ENCODE measurements at places on chromosomes 2 and 18.

GRCh38 chr2:219002395-219003266 lies 9.4 kb upstream of the CRYBA2 start:
- no peak for DNase-seq

GRCh38 chr18:39839782-39840181 lies 2115.3 kb upstream of the PIK3C3 start:
- no peak for DNase-seq

DNA sequence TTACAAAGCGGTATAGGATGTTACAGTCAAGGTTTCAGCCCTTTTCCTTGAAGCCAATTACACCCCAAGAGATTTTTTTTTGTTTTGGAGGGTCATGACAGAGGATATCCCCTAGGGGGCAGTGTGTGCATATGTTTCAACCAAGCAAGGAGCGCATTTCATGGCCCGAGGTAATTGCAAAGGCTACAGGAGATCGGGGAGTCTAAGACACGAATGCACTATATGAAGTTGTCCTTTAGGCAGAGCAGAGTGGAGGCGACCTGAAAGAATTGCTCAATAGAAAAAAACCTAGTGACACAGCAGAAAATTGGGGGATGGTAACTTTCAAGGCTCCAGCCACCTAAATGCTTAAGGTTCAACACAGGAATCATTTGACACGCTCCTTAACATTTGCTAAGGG lies 219.8 kb upstream of the PARD3B start:
- peak; percentile 54 for DNase-seq

- no peak for DNase-seq
These were observed 184.5 kb upstream of the CWC22 start for GRCh38 chr2:180191432-180192124.

DNA sequence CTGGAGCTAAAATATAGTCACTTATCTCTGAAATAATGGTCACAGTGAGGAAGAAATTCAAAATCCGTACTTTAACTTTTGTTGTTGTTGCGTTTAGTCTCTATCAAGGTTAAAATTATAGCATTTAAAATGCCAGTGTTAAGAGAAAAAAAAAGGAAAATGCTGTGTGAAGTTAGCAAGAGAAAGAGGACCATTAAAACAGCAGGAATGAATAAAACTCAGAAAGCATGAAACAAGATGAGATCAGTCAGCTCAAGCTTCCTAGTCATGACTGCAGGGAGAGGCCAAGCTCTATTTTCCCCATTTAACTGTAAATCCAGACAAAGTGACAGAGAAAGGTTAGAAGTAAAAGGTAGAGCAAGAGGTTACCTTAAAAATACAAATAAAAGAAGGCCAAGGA lies 281.7 kb upstream of the ATP5MC3 start:
- DNase-seq = no peak

- no peak for DNase-seq
These were observed 927.7 kb upstream of the CDH2 start for GRCh38 chr18:29104671-29105070.

DNA sequence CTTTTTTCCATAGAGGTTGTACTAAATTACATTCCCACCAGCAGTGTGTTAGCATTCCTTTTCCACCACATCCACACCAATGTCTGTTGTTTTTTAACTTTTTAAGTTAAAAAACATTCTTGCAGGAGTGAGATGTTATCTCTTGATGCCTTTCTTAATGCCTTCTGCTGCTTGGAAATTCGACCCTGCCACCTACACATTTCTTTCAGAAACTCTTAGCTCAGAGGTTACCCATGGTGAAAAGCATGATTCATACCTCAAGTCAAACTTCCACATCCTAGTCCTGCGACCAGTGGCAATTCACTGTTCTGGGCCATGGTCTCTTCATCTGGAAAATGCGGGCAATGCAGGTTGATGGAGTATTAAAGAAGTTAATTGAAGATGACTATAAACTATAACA lies 12.7 kb upstream of the HNMT start:
- no peak for DNase-seq

DNA sequence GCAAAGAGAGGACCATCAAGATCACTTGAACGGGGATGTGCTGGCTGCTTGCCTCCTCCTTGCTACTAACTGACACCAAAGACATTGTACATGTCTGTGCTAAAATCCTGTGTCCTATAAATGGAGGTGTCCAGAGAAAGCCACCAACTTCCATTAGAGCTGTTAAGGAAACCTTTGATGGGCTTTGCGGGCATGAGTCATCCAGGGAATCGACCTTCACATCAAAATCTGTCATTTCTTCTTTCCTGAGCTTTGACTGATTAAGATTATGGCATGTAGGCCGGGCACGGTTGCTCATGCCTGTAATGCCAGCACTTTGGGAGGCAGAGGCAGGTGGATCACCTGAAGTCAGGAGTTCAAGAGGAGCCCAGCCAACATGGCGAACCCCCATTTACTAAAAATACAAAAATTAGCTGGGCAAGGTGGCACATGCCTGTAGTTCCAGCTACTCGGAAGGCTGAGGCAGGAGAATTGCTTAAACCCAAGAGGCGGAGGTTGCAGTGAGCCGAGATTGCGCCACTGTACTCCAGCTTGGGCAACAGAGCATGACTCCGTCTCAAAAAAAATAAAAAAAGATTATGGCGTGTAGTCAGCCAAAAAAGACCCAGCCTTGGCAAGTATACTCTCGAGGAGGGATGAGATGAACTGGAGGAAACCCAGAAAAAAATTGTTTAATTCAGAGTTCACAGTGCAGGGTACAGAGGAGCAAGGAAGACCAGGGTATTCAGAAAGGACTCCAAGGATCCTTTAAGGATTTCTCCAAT lies 115.8 kb downstream of the CABLES1 start:
- DNase-seq = no peak

DNA sequence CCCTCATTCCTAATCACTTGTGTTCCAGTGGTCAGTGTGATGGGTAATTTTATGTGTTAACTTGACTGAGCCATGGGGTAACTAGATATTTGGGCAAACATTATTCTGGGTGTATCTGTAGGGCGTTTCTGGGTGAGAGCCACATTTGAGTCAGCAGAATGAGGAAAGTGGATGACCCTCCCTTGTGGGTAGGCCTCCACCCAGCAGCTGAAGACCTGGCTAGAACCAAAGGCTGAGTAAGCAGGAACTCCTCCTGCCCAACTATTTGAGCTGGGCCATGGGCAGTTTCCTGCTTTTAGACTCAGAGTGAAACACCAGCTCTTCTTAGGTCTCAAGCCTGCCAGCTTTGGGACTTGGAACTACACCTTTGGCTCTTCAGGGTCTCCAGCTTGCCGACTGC lies 141.8 kb downstream of the ACKR3 start:
- DNase-seq = no peak

DNA sequence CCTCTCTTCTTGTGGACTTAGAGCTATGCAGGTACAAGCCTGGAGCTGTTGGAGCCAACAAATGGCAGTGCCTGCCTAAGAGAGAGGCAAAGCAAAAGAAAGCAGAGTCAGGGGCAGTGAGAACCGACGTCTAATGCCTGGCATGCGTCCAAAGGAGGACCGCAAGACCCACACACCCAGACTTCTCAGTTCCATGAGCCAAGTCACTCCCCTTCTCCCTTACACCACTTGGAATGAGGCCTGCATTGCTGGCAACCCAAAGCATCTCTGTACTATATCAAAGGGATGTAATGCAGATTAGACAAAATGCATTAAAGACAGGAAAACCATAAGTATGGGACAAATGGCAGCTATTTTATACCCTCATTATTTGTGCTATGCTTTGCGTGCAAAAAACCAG lies 49.9 kb upstream of the RNU4ATAC start:
- no peak for DNase-seq

- DNase-seq = no peak
These were observed 735.4 kb upstream of the FANCL start for GRCh38 chr2:58976375-58977071.

DNA sequence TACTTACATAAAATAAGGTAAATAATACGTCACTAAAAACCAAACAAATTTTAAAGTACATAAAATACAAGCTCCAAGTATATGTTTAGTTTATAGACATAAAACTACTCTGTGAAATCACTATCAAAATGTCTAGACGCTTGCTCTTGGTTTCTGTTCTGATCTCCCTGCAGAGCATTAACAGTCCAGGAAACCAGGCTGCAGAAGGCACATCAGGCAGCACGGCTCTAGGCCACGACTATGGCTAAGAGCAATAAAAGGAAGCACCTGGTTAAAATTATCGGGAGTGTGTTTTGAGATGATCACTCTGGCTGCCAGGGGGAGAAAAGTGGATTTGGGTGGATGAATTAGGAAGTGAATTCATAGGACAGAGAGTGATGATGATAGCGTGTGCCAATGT lies 196.0 kb upstream of the SPHKAP start:
- no peak for DNase-seq

GRCh38 chr2:241157841-241158545 lies 7.7 kb downstream of the PPP1R7 start:
- DNase-seq = no peak

- DNase-seq = no peak
These were observed 15.5 kb upstream of the SRBD1 start for GRCh38 chr2:45626387-45627221.

DNA sequence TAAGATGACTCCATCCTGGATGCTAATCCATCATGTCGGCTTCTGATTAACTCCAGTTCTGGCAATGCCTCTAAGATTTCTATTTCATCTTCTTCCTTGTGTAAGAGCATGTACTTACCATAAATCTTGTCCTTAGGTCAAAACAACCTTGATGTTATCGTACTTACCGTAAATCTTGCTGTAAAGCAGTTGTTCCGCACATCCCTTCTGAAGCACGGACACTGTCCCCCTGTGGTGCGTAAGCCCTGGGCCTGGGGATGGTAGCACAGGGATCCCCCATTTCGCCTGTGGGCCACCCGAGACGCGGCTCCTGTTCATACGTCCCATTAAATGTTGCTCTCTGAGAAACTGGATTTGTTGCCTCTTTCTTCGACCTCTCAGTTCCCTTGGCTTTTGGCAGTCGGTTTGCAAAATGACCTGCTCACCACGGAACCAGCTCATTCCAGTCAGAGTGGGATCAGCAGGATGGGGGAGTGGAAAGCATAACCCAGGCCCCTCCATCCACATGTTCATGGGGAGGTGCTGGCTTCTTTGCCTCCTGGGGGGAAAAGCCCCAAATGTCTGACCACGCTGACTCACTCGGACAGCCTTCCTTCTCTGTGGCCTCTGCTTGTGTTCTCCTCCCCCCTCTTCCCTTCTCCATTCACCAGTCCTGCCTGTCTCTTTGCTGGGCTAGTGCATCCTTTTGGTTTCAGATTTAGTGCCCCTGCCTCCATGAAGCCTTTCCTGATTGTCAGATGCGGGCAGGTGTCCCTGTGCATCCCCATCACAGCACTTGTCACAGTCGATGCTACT lies 49.9 kb downstream of the RAB31 start:
- DNase-seq = no peak

DNA sequence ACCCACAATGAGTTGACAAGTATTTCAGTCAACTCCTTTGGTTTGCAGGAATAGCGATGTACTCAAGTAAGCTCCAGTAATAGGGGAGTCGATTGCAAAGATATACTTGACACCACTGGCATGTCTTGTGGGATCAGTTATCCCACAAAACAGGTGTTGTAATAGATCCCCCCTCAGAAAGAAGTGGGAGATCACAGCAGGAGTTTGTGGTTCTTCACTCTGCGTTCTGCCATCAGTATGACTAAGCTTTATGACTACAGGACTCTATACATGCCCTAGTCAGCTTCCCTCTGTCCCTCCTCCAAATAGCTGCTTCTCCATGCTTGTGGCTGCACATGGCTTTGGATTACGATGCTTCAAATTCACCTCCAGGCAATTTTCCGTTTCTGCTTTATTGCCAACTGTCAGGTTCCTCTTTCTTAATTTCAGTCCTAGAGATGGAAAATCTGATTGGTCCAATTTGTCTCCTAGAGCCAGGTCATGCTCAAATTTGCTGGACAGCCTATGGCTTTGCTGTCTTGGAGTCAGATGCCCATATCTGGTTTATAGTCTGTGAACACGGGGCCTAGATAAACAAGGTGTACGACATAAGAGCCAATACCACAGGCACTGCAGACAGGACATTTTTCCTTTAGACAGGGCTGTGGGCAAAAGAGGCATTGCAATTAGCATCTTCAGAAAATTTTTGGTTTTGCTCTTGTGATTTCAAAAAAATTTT lies 221.7 kb downstream of the PAX3 start:
- no peak for DNase-seq

- no peak for DNase-seq
These were observed 2.6 kb downstream of the MAB21L4 start for GRCh38 chr2:240893363-240893844.

DNA sequence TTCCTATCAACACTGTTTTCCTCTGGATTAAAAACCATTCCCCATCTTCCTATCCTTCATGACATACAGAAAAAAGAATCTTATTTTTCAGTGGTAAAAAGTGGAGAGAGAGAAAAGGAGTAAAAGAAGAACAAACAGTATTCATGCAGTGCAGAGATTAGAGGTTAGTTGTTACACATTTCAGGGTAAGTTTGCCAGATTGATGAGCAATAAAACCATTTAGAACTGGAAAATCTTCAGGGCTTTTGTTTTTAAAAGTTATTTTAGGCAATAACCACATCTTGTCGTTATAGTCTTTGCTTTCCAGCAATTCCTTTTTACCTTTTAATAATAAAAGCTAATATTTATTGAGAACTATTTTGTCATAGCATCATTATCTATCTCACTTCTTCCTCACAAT lies 104.5 kb downstream of the GPD2 start:
- DNase-seq = no peak

GRCh38 chr2:218635719-218636118 lies 23.7 kb downstream of the ZNF142 start:
- DNase-seq = no peak

- no peak for DNase-seq
These were observed 497 bp downstream of the PLA2R1 start for GRCh38 chr2:160061944-160062291.

GRCh38 chr18:23126376-23127056 lies 8.8 kb upstream of the CABLES1 start:
- DNase-seq = no peak

DNA sequence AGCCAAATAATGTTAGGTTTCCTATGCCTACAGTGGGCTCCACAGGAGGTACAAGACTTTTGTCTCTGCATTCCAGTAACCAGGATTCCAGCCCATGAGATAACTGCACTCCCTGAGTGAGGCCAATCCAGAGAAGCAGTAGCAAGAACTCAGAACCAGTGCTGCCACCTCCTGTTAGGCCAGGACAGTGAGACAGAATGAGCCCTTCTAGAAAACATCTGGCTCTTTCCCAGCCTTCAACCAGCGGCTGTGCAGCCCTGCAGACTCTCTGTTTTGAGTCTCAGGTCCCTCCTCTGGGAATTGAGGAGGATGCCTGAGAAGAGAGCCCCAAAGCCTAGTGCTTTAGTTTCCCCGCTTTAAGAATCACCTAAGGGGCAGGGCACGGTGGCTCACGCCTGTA lies 44.2 kb downstream of the ARID5A start:
- no peak for DNase-seq

GRCh38 chr2:219596954-219597551 lies 604 bp upstream of the STK11IP start:
- no peak for DNase-seq

- no peak for DNase-seq
These were observed 7.0 kb downstream of the SLC35F6 start for GRCh38 chr2:26770986-26771586.

- DNase-seq = no peak
These were observed 15.4 kb upstream of the GLI2 start for GRCh38 chr2:120720231-120720630.

GRCh38 chr2:15650616-15651366 lies 59.1 kb downstream of the DDX1 start:
- DNase-seq = no peak

GRCh38 chr18:31695989-31696388 lies 11.6 kb upstream of the B4GALT6 start:
- DNase-seq = no peak

GRCh38 chr2:190927301-190927700 lies 46.7 kb downstream of the GLS start:
- no peak for DNase-seq
